Activated CD4-positive, alpha-beta T cell treated with anti-CD3 and anti-CD28 coated beads, Interleukin-2, amount 10 ng/mL, durations not matched to agents 7 days and 5 days (primary cell): ENCODE measurements at places on chromosomes 5 and 9. TPM values are rescaled to one million over a fixed set of nuclear protein-coding genes. Genes with fewer than 3 reads are reported as not detected.
A peak's percentile ranks its signal among the peaks of the same experiment; 100 is the strongest.

The IRX2 gene
- total RNA-seq = not detected

DNA sequence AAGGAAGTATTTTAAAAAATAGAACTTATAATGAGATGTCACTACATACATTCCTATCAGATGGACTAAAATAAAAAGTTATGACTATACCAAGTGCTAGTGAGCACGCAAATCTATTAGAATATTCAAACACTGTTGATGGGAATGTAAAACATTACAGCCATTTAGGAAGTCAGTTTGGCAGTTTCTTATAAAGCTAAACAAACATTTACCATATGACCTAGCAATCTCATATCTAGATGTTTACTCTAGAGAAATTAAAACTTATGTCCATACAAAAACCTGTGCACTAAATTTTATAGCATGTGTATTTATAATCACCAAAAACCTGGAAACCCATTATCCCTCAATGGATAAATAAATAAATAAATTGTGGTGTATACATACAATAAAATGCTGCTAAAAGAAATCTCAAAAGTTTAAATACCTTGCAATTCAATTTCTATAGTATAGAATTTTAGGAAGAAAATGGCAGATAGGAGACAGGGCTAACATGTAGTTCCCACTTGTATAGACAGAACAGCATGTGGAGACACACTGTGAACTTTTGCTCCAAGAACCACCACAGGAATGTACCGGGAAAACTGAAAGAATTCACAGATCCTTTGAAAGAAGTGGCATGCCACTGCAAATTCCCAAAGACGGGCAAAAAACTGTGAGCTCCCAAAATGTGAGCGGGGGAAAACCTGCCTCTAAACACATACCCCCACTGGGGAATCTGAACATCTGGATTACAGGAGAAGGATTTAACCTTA lies 174.6 kb upstream of the SPEF2 start:
- DNase-seq = no peak
- no peaks in the 10 kb centered on the region for H3K4me1 ChIP-seq
- peaks cover 27% of the 10 kb centered on the region for H3K27me3 ChIP-seq
- no peak overlapping the region for H3K4me3 ChIP-seq
- H3K36me3 ChIP-seq = no peaks in the 10 kb centered on the region

DNA sequence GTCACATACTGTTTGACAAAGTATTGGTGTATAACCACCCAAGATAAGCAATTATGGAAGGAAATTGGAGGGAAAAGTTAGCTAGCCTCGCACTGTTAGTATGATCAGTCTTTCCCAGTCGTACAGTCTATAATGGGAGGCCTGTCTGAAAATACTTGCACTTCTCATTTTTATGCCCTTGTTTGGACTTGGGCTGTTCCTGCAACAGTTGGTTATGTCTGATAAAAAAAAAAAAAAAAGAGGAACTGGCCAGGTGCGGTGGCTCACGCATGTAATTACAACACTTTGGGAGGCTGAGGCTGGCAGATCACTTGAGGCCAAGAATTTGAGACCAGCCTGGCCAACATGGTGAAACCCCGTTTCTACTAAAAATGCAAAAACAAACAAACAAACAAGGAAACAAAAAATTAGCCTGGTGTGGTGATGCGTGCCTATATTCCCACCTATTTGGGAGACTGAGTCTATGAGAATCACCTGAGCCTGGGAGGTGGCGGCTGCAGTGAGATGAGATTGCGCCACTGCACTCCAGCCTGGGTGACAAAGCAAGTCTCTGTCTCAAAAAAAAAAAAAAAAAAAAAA lies 58.3 kb upstream of the ANKRD33B start:
- H3K27me3 ChIP-seq = no peaks in the 10 kb centered on the region
- H3K4me3 ChIP-seq = no peak overlapping the region
- H3K4me1 ChIP-seq = no peaks in the 10 kb centered on the region

- no peak overlapping the region for H3K4me3 ChIP-seq
- peaks cover 84% of the 10 kb centered on the region for H3K27me3 ChIP-seq
- peaks cover 8% of the 10 kb centered on the region for H3K36me3 ChIP-seq
- no peak overlapping the region for H3K27ac ChIP-seq
- DNase-seq = no peak
These were observed 3.3 kb upstream of the FOXB2 start for GRCh38 chr9:77016121-77016525.

- no peaks in the 10 kb centered on the region for H3K27me3 ChIP-seq
- no peak overlapping the region for H3K27ac ChIP-seq
- no peak overlapping the region for H3K4me3 ChIP-seq
- H3K4me1 ChIP-seq = no peaks in the 10 kb centered on the region
These were observed 285.1 kb upstream of the ADAMTS16 start for GRCh38 chr5:4855036-4855435.

DNA sequence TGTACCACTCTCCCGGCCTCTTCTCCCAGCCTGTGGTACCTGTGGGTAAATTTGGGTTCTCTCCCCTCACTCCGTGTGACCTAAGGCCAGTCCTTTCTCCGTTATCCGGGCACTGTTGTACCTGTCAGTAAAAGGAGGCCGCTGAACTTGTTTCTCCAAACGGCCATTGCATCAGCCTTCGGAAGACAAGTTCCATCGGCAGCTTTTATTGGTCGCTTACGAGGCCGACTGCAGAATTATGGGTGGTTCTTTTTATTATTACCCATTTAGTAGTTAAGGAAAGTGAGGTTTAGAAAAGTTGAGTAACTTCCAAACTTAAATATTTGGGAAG lies 558 bp downstream of the GRPEL2 start:
- peak overlapping the region; percentile 83 for H3K4me3 ChIP-seq
- DNase-seq = no peak
- H3K27ac ChIP-seq = peak overlapping the region; percentile 93

DNA sequence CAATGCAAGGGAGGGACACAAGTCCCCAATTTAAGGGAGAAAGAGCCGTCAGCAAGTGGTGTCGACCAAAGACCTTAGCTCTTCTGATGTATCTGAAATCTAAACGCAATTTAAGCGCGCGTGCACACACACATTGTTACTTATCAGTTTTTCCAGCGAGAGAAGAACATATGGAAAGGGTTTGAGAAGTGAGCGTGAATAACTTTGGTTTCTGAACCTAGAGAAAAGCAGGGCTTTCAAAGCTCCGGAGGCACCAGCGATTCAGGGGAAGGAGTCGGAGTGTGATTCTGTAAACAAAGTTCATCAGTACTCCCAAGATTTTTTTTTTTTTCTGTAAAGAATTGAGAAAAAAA lies 191.8 kb downstream of the MEF2C start:
- peaks cover 95% of the 10 kb centered on the region for H3K27me3 ChIP-seq
- H3K4me3 ChIP-seq = peak overlapping the region; percentile 60
- DNase-seq = no peak
- peak overlapping the region; percentile 84 for H3K27ac ChIP-seq
- H3K36me3 ChIP-seq = peaks cover 4% of the 10 kb centered on the region

DNA sequence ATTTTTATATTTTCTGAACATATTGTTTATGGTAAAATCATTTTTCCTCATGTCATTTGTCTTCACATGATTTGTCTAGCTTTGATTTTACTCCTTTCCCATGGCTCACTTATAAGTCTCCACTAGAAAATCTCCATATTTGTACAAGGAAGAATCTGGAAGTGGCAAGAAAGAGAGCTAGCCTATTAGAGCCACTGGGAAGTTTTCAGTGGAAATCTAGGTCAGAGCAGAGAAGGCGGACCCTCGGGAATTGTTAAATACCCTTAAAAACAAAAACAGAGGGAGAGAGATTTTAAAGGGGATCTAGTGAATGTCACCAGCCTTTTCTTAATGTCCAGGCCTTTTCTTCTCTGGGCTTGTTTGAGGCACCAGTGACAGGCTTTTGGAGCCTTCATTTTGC lies 56.6 kb downstream of the GRAMD2B start:
- no peak overlapping the region for H3K27ac ChIP-seq
- H3K27me3 ChIP-seq = no peaks in the 10 kb centered on the region
- no peak for DNase-seq
- no peaks in the 10 kb centered on the region for H3K4me1 ChIP-seq

- peaks cover 3% of the 10 kb centered on the region for H3K4me1 ChIP-seq
- peaks cover 8% of the 10 kb centered on the region for H3K27me3 ChIP-seq
- no peak overlapping the region for H3K27ac ChIP-seq
These were observed 42.9 kb downstream of the CXXC5 start for GRCh38 chr5:139690803-139691629.
